ENCODE measurements at places on chromosomes 1 and 21.

- DNase-seq, result no peak
Measured at GRCh38 chr1:181948372-181948771, 113.1 kb downstream of the ZNF648 start.

DNA sequence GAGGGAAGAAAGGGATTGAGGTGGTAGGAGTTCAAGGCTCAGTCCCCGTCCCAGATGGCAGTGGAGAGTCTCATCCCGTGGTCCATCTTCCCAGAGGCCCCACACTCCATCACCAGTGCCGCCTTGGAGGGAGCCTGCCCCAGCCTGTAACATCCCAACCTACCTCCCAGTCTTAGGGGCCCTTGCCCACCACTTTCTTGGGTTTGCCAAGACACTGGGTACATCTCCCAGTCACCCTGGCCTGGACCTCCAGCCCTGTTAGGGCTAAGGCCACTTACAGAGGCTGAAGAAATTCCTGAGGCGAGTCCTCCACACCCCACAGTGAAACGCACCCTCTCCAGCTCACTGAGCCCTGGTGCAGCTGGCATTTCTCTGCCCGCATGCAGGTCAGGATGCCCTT, 3.3 kb downstream of the TMEM200B start:
- no peak for DNase-seq

DNA sequence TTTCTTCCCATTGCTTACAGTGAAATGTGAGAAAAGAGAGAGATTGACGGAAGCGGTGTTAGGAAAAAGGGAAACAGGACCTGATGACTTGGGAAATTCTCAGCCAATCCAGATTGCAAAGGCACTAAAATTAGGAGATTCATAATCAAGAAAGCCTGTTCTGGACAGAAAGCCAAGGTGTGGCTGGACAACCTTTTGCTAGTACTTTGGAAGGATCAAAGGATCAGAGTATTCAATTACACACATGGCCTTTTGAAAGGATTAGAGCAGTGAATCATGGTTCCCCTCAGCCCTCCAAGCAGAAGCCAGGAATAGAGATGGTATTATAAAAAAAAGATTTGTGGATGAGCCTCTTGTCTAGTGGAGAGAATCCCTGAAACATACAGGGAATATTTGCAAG, 669.8 kb upstream of the ADAMTS5 start:
- DNase-seq, result no peak

- DNase-seq, result no peak
Measured at GRCh38 chr1:155703216-155703615, 14.3 kb downstream of the DAP3 start.

DNA sequence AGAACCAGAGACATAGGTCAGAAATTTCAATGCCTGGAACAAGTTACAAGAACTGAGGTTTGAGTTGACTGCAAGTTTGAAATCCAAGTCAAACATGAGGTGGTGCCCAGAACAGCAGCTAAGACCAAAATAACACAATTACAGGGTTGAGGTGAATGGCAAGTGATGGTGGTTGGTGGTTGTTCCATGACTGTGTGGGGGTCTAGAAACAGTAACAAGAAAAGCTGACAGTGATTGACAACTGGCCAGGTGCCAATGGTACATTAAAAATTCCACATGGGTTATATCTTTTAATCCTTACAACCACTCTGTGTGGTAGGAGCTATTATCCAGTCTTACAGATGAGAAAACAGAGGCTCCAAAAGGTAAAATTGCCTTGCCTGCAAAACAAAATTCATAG, 32.0 kb downstream of the RIMS3 start:
- no peak for DNase-seq

- DNase-seq, result no peak
Measured at GRCh38 chr1:169049258-169049938, 57.1 kb upstream of the ATP1B1 start.

DNA sequence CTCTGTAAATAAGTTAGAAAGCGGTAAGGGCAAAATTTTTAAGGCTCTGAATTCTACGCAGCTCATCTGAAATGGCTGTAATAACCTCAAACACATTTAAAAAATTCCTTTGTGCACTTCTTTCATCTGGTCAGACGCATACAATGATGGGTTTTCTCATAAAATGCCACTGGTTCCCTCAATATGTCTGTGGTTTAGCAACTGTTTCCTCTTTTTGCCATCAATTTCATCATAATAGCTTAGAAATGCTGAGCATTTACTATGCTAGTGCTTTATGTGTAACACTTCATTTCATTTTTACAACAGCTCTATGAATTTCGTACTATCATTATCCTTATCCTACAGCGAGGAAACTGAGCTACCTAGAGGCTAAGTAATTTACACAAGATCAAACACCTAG, 35.3 kb upstream of the DMRTA2 start:
- DNase-seq, result no peak

DNA sequence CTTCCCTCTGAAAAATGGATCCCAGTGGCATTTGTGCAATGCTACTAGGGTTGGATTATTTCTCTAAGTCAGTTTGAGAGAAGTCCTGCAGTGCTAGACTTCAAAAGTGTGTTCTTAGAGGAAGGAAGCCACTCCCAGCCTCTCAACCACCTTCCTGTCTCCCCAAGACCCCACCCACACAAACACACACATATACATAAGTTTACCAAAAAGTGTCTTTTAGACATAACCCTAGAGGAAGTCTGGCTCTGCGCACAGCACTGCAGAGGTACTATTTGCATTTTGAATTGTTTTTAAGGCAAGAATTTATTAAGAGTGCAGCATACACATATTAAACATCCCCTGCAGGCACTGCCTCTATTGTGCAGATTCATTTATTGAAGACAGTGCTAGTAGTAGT, 127.3 kb downstream of the HHIPL2 start:
- DNase-seq, result no peak

DNA sequence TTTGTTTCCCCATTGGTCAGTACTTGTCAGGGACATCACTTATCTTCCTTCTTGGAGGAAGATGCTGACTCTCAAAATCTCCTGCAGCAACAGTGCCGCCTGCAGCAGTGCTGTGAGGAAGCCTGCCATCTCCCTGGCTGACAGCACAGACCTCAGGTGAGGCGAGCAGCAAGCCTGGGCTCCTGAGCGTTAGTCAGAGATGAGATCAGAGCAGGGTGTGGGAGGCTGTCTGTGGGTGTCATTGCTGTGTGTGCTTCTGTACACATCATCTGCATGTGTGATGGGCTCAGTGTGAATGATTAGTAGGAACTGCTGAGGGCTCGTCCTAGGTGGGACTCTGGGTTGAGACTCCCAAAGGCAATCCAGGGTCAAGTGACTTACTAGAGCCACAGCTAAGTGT, 6.1 kb downstream of the STRIP1 start:
- no peak for DNase-seq

DNA sequence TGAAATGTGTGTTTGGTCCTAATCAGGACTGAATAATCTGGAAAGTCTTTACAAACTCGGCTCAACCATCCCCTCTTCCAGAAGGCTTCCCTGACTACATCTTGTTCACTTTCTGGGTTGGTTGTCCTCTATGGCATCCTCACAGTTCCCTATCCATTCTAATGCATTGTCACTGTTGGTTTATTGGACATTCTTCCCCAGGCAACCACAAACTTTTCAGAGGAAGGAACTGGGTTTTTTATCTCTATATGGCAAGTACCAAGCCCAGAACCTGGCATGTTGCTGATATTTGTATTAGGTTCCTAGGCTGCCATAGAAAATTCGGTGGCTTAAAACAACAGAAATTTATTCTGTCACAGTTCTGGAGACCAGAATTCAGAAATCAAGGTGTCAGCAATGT, 363.5 kb upstream of the ST6GALNAC5 start:
- no peak for DNase-seq

DNA sequence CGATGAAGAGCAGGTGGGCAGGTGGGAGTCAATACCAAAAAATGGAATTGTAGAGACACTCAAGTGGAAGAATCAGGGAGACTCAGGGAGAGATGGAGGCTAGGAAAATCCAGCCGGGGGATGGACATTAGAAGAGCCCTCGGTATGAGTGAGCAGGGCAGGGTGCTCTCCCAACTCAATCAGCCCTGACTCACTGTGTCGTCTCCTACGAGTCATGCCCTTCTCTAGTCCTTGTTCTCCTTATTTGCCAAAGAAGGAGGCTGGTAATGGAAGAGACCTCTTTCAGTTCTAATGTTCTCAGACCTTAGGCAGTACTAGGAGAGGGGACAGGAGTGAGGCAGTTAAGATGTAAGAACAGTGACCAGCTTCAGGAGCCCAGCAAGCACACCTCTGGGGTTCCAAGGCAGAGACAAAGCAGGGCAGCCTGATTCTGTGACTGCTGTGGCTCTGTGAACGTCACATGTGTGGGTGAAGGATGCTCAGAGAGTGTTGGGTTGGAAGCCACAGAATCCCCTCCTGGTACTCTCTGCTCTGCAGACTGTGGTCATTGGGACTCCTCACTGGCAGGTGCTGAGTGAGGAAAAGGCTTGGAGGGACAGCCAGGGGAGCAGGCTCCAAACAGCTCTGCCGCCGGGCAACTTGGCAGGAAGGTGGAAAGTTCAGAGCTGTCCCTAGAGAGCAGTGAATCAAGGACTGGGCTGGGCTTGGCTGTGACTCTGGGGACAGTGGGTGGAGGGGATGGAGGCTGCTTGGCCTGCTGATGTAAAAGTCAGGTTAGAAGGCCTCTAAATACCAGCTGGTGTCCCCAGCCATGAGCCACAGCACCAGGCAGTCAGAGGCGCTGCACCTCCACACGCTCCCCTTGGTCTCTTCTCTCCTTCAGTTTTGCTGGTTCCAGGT, 11.1 kb upstream of the GJA5 start:
- DNase-seq, result no peak

DNA sequence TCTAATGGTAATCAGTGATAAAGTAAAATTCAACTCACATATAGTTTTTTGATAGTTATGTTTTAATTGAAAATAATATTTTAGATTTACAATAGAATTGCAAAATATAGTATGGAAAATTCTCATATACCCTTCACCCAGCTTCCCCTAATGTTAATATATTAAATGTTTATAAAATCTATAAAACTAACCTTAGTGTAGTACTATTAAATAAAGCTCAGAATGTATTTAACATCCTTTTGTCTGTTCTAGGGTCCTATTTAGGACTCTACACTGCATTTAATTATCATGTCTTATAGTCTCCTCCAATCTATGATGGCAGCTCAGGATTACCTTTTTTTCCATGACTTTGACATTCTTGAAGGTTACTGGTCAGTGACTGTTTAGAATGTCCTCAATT, 389.2 kb downstream of the LMX1A start:
- no peak for DNase-seq

GRCh38 chr1:208029381-208030287, 118.7 kb upstream of the CD34 start:
- DNase-seq, result peak; percentile 17

DNA sequence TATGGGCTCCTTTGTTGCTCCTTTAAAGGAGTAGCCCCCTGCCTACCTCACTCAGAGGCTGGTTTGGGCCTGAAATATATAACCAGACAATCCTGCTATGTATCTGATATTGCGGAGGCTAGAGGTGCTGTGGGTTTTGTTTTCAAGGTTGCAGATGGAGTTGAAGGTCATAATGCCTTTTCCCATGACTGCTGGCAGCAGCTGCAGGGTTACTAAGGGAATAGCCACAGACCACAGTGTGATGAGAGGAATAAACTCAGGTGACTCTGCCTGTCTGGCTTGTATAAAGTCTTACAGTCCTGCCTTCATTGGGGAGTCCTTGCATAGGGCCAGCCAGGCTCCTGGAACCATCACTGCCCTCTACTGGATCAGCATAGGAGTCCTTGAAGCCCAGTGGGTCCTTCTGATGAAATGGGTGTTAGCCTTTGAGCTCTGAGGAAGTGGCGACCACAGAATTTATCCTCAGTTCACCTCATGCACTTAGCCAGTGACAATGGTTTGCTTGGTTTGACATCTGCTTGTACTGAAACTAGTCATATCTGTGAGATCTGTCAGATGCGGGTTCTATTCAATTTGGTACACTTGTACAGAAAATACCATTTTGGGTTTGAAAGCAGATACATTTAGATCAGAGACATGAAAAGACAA, 174.4 kb upstream of the HMCN1 start:
- peak; percentile 24 for DNase-seq

GRCh38 chr1:9293241-9293532, 493 bp downstream of the SPSB1 start:
- no peak for DNase-seq

- no peak for DNase-seq
Measured at GRCh38 chr1:159839116-159839849, 12.6 kb downstream of the SLAMF8 start.

- peak; percentile 82 for DNase-seq
Measured at GRCh38 chr1:63674238-63674864, 81.1 kb downstream of the PGM1 start.

DNA sequence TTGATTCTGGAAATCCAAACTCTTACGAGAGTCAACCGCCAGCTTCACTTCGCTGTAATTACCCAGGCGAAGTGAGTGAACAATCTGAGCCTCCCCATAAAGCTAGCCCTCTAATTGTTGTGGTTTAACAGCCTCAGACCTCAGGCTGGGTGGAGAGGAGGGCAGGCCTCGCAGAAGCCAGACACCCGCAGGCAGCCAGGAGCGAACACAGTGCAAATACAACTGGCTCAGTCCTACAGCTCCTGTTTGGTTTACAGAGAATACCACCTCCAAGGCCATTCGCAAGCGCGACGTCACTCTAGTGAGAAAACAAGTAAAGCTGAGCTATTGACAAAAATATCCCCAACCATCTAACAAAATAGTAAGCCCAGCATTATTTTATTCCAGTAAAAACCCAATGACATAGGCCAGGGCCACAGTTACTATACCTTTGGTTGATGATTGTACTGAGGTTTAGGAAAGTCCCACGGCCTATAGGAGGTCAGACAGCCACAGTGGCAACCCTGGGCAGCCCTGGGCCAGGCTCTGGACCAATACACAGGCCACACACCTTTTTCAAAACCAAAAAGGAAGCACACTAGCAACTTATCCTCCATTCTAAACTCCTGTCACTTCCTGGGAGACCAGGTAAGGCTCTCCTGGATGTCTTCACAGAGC, 163.3 kb downstream of the ETS2 start:
- no peak for DNase-seq

DNA sequence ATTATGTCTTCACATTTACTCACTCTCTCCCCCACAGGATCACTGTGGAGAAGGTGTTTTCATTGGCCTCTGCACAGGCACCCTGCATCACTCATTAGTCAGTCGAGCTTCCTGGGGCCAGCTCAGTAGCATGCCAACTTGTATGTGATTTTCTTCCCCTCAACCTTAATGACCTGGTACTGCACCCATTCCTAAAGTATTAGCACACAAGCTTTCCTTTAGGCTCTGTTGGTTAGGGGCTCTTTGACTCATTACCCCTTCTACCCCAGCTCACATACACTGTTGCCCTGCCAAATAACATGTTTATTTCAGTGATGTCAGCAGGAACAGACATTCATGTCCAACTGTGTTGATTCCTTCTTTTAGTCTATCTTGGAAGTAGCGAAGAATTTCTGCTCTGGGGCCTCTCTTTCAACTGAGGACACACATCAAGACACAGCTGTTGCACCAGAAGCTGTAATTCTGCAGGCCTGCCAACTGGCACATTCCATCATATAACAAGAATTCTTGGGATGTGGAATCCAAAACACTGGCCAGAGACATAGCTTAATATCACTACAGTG, 603.5 kb upstream of the ADAMTS5 start:
- peak; percentile 32 for DNase-seq

DNA sequence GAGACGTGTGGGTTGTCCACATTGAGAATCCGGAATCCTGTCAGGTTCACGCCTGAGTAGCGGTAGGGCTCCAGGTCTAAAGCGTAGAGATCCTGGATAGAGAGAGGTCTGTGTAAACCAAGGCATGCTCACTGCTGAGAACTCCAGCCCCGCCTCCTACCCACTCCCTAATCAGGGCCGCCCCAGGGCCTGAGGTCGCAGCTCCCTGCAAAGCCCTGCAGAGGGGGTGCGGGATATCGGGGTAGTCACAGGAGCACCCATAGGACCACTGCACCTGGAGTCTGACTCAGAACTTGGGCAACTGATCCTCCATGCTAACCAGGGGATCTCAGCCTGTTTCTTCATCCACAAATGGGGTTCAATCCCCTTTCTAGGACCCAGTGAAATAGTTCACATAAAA, 174.4 kb downstream of the GRIK3 start:
- DNase-seq, result no peak
